ENCODE measurements at places on chromosomes 2 and 18.
A peak's percentile ranks its signal among the peaks of the same experiment; 100 is the strongest.

GRCh38 chr2:59754011-59754735 lies 799.3 kb downstream of the BCL11A start:
- DNase-seq: no peak

DNA sequence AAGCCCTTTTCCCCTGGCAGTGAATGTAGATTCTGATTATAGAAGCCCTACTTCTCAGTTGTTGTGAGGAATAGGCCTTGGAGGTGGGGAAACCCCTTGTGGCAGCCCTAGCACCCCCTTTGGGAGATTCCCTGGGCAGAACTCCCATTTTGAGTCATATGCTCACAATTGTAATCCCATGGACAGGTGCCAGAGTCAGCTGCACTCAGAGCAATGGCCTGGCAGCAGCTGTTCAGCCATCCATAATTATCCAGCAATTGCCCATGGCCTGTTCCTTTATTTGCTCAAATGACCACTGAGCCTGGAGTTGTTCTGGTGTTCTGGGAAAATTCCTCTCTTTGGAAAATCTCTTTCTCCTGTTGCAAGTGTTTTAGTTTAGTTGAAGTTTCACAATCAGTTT lies 71.7 kb downstream of the PTRHD1 start:
- peak; percentile 97 for DNase-seq

DNA sequence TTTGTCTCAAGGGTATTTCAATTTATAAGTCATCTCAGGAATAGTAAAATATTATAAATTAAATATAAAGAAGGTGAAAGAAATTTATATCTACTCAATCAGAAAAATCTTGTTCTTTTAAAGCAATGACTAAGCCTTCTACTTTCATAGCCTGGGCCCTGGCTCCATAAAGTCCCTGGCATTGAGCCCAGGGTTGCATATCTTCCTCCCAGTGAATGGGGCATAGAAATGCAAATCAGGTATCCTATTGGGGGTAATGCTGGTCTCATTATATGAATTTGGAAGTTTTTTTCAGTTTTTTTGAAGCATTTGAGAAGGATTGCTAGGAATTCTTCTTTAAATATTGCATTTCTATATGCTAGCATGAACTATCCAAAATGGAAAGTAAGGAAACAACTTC lies 73.9 kb upstream of the MC2R start:
- no peak for DNase-seq

DNA sequence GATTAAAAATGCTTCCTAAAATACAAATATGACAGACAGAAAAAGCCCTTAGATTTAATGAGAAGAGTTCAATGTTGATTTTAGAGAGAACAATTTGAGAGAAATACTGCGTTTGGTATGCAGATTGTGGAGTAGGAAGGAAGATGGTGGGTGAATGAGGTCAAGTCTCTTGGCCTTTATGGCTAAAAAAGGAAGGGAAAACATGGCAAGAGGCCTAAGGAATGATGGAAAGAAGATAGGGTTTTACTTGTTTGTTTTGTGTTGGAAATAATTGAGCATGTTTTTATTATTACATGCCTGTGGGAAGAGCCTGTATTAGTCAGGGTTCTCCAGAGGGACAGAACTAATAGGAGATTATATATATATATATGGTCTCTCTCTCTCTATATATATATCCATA lies 318.1 kb downstream of the TRIB2 start:
- no peak for DNase-seq

All from fibroblast of gingiva (primary cell).